Hair follicular keratinocyte (primary cell): ENCODE measurements at places on chromosomes 4 and X. TPM values are rescaled to one million over a fixed set of nuclear protein-coding genes. Genes with fewer than 3 reads are reported as not detected.

The CCKAR gene
- not detected in 2 replicates for total RNA-seq

The RPGR gene
- total RNA-seq = 5.8 and 9.8 TPM in 2 replicates

The SSR4 gene
- total RNA-seq = 192 and 305 TPM in 2 replicates

The NXF2B gene
- total RNA-seq = not detected in 2 replicates

The CLTRN gene
- 0.11 and 0.39 TPM in 2 replicates for total RNA-seq

The DGAT2L6 gene
- total RNA-seq = not detected in 2 replicates

The MAGEA1 gene
- total RNA-seq = not detected in 2 replicates

The APOO gene
- total RNA-seq = 14.3 and 36.0 TPM in 2 replicates

The CACNA1F gene
- total RNA-seq = 0.08 TPM in 1 of 2 replicates, not detected in the other

The TKTL2 gene
- total RNA-seq = not detected in 2 replicates
